ENCODE measurements at places on chromosomes 1 and 21.

DNA sequence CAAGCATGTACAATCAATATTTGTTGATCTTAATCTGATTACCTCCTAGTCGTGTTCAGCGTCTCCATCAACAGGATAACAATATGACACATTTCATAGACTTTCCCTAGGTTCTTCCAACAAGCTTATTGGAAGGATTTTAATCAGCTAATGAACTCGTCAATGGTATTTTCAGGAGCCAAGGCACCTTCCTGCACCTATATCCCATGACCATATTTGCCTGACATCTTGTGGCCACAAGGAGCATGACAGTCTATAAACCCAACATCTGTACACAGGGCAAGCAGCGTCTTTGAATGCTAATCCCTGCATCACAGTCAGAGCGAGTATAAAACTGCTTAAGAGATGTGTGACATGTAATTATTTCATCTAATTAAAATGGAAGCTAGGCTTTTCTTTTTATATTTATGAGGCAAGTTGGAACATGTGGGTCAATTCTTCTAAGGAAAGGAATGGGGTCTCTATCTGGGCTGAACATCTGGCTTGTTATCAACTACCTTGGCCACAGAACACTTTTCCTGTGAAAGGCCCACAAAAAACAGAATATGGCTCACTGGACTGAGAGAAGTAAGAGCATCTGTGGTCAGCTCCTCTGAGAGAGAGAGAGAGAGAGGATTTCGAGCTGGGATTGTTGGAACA is 388.8 kb downstream of the NTNG1 start:
- peak; percentile 28 for DNase-seq

DNA sequence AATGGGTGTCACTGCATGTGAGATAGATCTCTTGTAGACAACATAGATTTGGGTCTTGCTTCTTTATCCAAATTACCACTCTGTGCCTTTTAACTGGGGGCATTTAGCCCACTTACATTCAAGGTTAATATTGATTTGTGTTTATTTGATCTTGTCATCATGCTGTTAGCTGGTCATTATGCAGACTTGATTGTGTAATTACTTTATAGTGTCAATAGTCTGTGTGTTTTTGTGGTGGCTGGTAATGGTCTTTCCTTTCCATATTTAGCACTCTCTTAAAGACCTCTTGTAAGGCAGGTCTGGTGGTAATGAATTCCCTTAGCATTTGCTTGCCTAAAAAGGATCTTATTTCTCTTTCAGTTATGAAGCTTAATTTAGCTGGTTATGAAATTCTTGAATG is 29.6 kb downstream of the ZNF691 start:
- no peak for DNase-seq

GRCh38 chr1:212512816-212513559 is 80.3 kb downstream of the NENF start:
- no peak for DNase-seq

GRCh38 chr1:65688215-65688566 is 104.5 kb upstream of the PDE4B start:
- no peak for DNase-seq

DNA sequence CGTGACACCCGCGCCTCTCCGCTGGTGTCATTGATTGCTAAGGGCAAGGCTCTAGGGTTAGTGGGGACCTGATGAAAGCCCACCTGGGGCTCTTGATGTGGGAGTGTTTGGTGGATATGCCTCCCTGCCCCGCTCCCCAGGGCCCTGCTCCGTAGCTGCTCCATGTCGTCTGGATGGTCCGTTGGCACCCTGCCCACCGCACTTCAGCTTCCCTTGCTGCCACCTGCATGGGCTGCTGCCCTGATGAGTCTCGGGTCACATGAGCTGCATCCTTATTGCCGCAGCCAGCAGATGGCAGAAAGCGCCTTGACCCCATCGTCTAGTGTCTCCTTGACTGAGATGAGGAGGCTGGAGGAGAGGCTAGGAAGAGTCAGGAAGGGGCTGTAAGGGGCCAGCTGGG is 439.4 kb downstream of the CAMTA1 start:
- DNase-seq: no peak

GRCh38 chr1:71586030-71586429 is 505.2 kb upstream of the ZRANB2 start:
- no peak for DNase-seq

- DNase-seq: no peak
Observed at GRCh38 chr21:29185172-29185571, 54.7 kb downstream of the MAP3K7CL start.

DNA sequence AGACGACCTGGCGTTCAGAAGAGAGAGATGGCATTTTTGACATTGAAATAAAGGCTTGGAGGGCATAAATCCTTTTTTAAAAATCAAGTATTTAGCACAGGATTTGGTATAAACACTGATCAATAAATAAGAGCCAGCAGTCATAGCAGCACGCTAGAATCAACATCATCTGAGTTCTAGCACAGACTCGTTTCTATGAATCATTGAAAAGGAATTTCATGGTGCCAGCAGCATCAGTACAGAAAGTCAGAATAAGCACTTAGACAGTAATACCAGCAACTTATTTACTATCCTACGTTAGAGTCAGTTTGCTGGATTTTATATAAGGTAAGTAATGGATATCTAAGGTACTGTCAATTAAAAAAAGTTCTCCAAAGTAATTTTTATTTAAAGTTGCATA is 119.3 kb downstream of the HLCS start:
- DNase-seq: no peak

DNA sequence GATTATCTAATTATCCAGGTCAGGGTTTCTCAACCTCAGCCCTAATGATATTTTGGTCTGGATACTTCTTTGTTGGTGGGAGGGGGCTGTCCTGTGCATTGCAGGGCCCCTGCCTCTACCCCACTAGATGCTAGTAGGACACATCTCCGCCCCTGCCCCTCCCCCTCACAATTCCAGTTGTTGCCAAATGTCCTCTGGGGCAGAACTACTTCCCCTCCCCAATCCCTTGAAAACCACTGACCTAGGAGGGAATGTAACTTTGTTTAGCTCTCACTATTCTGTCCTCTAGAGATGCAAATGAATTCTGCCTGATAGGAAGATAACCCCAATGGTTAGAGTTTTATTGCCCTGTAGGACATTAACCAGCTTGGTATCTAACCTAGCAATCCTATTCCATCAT is 8.1 kb downstream of the CACNA1S start:
- DNase-seq: no peak

DNA sequence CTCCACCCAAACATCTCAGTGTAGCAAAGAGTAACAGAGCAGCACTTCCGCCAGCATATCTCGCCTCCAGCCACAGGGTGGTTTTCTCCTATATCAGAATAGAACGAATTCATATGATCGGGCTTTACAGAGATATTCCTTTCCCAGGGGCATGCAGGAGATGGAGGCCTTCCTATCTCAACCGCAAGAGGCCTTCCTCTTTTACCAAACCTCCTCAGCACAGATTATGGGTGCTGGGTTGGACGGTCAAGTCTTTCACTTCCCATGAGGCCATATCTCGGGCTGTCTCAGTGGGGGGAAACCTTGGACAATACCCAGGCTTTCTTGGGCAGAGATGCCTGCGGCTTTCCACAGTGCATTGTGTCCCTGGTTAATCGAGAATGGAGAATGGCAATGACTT is 65.8 kb downstream of the OVGP1 start:
- DNase-seq: no peak

DNA sequence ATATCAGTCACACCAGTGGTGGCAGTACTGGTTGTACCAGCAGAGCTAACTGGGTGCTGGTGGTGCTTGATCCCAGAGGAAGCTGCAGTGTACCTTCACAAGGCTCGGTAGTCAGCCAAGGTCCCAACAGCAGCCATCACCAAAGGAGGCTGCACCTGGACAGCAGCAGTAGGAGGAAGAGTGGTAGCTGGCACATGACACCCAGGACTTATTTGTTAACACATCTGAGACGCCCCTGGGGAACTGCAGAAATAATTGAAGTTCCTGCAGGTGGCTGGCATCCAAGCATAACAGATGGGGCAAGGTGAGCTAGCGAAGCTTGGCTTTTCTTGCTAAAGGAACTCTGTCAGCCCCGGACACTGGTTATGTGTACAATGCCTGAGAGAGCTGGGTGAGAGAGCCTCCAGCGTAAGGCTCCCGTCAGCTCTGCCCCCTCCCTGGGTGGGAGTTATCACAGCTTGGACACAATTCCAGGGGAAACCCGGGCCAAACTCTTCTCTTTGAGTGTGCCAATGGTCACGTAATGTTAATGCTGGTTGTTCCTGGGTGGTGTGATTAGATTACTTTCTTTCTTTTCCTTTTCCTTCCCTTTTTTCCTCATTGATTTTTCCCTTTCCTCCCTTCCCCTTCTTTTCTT is 29.1 kb upstream of the PARP1 start:
- peak; percentile 71 for DNase-seq

DNA sequence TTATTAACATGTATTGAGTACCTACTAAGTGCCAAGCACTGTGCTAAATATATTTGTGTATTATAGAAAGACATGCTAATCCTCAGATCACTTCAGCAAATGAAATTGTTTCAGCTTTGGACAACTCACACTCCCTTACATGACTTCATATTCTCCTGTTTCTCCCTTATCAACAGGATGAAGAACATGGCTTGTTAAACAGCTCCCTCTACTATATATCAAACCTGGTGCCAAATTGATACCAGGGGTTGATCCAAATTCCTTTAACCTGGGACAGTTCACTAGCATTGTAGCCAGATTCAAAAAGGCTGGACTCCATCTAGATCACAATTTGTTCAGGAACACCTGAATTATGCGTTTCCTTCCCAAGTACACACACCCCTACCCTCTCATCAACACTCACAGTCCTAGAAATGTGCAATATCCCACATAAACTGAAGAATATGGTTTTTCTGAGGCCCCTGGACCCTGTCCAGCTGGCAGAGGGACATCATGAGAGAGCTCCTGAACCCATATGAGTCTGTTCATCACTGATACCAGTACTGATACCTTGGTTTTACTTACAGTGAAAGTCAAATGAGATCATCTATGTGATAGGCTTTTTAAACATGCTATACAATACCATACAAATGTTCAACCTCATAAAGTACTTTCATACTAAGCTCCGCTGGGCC is 47.0 kb upstream of the PALMD start:
- DNase-seq: no peak

DNA sequence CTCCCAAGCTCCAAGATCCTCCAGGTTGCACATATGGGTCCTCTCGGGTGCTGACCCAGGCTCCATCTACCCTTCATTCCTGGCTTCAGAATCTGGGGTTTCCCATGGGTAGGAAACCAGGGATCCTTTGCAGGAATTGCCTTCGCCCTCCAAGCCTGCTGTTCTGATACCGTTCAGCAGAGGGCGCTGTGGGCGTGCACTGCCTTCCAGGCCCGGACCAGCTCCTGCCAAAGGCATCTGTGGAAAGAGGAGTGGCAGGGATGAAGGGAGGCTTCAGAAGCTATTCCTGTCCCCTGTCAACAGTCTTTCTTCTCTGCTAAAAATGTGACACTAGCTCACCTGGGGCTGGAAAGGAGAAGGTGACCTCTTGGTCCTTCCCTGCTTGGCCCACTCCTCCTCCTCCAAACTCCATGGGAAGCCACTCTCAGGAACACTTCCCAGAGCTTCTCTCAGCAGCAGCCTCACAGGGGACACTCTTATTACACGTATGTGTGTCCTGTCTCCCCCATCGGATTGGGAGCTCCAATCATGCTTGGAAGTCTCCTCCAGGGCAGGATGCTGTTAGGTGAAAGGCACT is 71.2 kb downstream of the VWA5B1 start:
- no peak for DNase-seq

- DNase-seq: no peak
Observed at GRCh38 chr1:47407481-47407880, 8.6 kb upstream of the FOXE3 start.

GRCh38 chr1:204928671-204929486 is 58.2 kb downstream of the NFASC start:
- DNase-seq: no peak

DNA sequence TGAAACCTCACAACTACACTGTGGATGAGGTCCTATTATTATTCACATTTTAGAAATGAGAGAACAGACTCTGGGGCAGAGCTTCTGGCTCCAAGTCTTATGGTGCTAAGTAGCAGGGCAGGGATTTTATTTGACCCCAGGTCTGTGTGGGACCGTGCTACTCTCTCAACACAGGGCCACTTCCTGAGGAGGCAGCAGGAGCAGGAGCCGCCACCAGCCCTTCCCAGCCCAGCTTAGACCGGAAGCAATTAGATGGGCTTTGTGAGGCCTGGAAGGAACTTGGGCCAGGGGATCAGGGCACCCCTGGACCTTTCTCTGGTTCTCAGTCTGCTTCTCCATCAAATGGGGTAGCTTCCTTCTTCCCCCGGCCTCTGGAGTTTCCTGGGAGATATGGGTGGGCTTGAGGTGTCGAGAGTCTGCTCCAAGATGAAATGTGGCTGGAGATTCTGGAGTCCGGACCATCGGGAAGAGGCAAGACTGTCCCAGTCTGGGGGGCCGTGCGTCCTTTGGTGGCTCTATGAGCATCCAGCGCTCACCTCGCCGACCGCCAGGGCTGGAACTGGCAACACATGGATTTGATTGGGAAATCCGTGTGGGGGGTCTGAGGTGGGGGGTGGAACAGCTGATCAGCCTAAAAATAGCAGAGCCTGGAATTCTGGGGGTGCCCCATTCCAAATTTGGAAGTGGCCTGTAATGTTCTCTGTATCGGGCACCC is 136.8 kb downstream of the FOXD2 start:
- no peak for DNase-seq

GRCh38 chr1:183734543-183735036 is 70.3 kb upstream of the RGL1 start:
- no peak for DNase-seq

- DNase-seq: no peak
Observed at GRCh38 chr1:106268070-106268469, 788.4 kb upstream of the PRMT6 start.

DNA sequence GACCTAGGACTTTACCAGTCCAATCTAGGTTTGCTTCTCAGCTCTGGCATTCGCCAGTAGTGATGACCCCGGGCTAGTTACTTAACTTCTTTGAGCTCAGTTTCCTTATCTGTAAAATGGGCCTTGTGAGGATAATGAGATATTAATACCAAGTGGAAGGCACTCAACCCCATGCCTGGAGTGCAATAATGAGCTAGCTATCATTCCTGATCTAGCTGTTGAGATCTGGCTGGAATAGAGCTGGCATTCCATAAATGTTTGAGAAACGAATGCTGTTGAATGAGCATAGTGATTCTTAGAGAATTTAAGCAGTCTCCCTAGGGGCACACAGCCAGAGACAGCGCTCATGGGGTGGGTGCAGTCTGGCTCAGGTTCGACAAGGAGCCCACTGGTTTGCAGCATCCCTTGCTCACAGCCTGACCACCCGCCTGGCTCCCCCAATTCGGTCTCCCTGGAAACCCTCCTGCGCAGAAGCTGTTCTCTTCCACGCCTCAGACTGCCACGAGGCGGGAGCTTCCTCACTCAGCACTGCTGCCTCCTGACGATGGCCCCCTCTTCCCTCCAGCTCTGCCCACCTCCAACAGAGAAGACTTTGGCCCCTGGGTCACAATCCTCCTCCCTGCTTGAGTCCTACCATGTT is 32.5 kb downstream of the DHCR24 start:
- no peak for DNase-seq
